CD4-positive, alpha-beta memory T cell (primary cell): ENCODE measurements at places on chromosomes 7 and 10. TPM values are rescaled to one million over a fixed set of nuclear protein-coding genes. Genes with fewer than 3 reads are reported as not detected.

The ZNF282 gene
- total RNA-seq: 20.7 TPM

The FAM25C gene
- not detected for total RNA-seq

The RHBDD2 gene
- 53.2 TPM for total RNA-seq

The COL28A1 gene
- 0.19 TPM for total RNA-seq

The INA gene
- not detected for total RNA-seq

The CCDC146 gene
- total RNA-seq: 16.0 TPM

The PLXNA4 gene
- 0.06 TPM for total RNA-seq

The CLCN1 gene
- total RNA-seq: not detected

- peak overlapping the region; percentile 14 for H3K4me3 ChIP-seq
- peak; percentile 60 for DNase-seq
Measured at GRCh38 chr10:24622781-24623301, 100.8 kb downstream of the ARHGAP21 start.

DNA sequence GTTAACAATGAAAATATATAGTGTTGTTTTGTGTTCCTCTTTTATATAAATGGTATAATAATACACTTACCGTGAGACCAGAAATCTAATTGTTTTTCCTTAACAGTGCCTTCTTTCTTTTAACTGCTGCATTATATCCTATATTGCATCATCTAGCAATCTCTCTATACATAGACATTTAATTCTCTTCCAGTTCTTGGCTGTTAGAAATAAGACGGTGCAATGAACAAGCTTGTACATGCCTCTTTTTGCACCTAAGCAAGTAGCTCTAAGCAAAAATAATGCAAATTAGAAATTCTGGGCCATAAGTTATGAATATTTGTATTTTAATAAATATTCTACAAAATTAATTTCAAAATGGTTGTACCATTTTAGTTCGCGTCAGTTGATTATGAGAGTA, 55.9 kb upstream of the AHR start:
- H3K36me3 ChIP-seq: no peaks in the 10 kb centered on the region
- no peak overlapping the region for H3K4me3 ChIP-seq
- H3K4me1 ChIP-seq: no peaks in the 10 kb centered on the region
- DNase-seq: no peak
- H3K27ac ChIP-seq: no peak overlapping the region
- H3K27me3 ChIP-seq: no peaks in the 10 kb centered on the region

DNA sequence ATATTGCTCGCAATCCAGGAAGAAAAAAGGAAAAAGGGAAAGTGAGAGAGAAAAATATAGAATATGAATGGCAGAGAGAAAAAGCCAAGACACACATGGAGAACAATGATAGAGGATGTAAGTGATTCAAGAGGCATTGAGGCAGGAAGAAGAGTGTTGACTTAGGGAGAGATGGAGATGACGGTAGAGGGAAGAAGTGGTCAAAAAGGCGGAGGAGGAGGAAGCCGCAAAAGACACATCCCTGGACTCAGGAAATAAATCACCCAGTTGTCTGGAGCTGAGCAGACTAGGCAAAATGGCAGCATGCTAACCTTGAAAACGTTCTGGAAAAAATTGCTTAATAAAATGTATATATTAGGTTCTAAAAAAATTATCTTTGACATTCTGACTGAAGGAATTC, 17.7 kb upstream of the GPR37 start:
- no peaks in the 10 kb centered on the region for H3K27me3 ChIP-seq
- no peaks in the 10 kb centered on the region for H3K4me1 ChIP-seq
- no peak for DNase-seq
- no peak overlapping the region for H3K27ac ChIP-seq
- H3K4me3 ChIP-seq: no peak overlapping the region

DNA sequence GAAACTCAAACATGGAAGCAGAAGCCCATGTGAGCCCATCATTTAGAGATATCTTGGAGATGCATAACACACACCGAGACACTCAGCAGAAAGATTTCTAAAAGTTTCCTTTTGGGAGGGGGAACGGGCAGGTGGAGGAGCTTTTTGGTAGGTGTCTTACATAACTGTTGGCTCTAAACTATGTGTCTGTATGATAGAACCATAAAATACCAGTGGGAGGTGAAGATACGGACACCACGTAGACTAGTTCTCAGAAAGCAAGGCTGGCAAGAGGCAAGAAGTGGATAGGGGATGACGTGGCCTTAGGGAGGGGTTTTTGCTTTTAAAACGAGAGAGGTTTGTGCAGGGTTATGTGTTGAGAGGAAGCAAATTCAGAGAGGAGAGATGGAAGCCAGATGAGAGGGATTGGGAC, 36.5 kb downstream of the IL15RA start:
- H3K4me3 ChIP-seq: no peak overlapping the region
- H3K27me3 ChIP-seq: no peaks in the 10 kb centered on the region
- DNase-seq: no peak
- no peak overlapping the region for H3K27ac ChIP-seq
- peaks cover 20% of the 10 kb centered on the region for H3K36me3 ChIP-seq
- H3K4me1 ChIP-seq: no peaks in the 10 kb centered on the region

- H3K27me3 ChIP-seq: no peaks in the 10 kb centered on the region
- peaks cover 4% of the 10 kb centered on the region for H3K36me3 ChIP-seq
- H3K27ac ChIP-seq: no peak overlapping the region
- H3K4me1 ChIP-seq: no peaks in the 10 kb centered on the region
- DNase-seq: no peak
Measured at GRCh38 chr7:133633055-133633454, 380.2 kb downstream of the EXOC4 start.

DNA sequence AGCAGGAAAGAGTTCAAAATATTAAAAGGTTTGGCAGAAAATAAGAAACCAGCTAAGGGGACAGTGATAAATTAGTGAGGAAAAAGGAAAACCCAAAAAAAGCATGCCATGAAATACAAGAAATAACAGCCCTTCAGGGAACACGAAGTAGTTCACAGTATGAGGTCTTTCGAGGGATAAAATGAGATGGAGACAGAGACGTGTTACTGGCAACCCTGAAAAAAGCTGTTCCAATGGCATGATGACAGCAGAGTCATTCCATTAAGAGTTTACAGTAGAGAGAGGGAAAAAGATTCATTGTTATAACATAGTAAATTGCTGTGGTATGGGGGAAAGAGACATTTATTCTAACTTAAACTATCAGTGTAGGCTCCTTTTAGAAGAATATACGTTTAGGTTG, 391.2 kb downstream of the ANKRD7 start:
- H3K4me1 ChIP-seq: no peaks in the 10 kb centered on the region
- H3K27ac ChIP-seq: no peak overlapping the region
- no peak overlapping the region for H3K4me3 ChIP-seq
- no peaks in the 10 kb centered on the region for H3K27me3 ChIP-seq
- no peaks in the 10 kb centered on the region for H3K36me3 ChIP-seq

DNA sequence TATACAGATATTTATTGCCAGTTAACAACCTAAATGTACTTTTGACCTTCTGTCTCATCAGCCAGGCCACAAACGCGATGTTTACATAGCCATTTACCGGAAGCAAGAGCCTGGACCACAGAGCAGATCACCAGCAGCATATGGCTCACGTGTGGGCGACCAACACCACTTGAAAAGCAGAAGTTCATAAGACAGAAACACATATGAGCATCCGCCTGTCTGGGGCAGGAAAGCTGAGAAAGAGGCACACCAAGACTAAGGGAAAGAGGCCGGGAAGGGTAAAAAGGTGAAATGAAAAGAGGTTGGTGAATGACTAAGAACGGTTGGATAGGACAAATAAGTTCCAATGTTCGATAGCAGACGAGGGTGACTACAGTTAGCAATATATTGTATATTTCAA, 1.3 kb downstream of the ABCB1 start:
- H3K27ac ChIP-seq: peak overlapping the region; percentile 33
- peak; percentile 20 for DNase-seq
- peaks cover 3% of the 10 kb centered on the region for H3K27me3 ChIP-seq

- no peaks in the 10 kb centered on the region for H3K27me3 ChIP-seq
- no peaks in the 10 kb centered on the region for H3K4me1 ChIP-seq
- H3K27ac ChIP-seq: no peak overlapping the region
- H3K36me3 ChIP-seq: no peaks in the 10 kb centered on the region
- H3K4me3 ChIP-seq: no peak overlapping the region
- DNase-seq: no peak
Measured at GRCh38 chr10:78892338-78893176, 176.2 kb upstream of the ZMIZ1 start.

GRCh38 chr10:101067356-101068083, 5.7 kb downstream of the KAZALD1 start:
- no peak overlapping the region for H3K27ac ChIP-seq
- H3K4me3 ChIP-seq: peak overlapping the region; percentile 52
- H3K36me3 ChIP-seq: no peaks in the 10 kb centered on the region

- no peak for DNase-seq
- no peaks in the 10 kb centered on the region for H3K27me3 ChIP-seq
- H3K27ac ChIP-seq: no peak overlapping the region
- no peaks in the 10 kb centered on the region for H3K36me3 ChIP-seq
Measured at GRCh38 chr7:27939893-27940292, 199.9 kb downstream of the TAX1BP1 start.

GRCh38 chr10:35218339-35218955, 91.8 kb downstream of the CREM start:
- peaks cover 9% of the 10 kb centered on the region for H3K4me1 ChIP-seq
- no peak overlapping the region for H3K4me3 ChIP-seq

DNA sequence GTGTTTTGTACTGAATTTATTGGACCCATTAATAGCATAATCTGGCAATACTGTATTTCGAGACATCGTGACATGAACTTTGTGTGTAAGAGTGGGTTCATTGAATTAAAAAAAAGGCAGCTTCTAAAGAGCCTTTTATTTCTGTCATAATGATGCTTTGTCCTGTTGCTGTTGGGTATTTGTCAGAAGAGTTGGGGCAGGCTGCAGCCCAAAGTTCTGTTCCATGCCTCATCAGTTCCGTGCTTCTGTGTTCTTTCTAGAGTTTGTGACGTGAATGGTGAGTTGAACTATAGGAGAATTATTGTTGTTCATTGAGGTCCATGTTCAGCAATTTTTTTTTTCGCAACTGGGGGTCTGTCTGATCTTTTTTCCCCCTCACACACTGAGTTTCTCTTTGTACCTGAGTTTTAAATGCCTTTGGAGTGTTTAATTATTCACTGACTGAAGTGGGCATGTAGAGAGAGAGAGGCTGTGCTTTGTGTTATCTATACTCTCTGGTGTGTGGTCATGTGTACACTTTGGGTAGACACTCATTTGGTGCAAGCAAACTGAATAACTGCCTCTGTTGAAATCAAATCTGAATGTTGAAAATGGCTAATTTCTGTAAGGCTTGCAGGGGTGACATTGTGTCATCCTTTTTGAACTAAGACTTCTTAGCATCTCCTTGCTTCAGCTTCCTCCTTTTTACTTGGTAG, 69.8 kb downstream of the ADD3 start:
- H3K36me3 ChIP-seq: no peaks in the 10 kb centered on the region
- H3K27ac ChIP-seq: peak overlapping the region; percentile 59
- DNase-seq: peak; percentile 76
- H3K27me3 ChIP-seq: no peaks in the 10 kb centered on the region

- no peak for DNase-seq
- H3K4me3 ChIP-seq: no peak overlapping the region
- H3K27me3 ChIP-seq: no peaks in the 10 kb centered on the region
- H3K4me1 ChIP-seq: peaks cover 26% of the 10 kb centered on the region
- H3K36me3 ChIP-seq: no peaks in the 10 kb centered on the region
- no peak overlapping the region for H3K27ac ChIP-seq
Measured at GRCh38 chr10:132401401-132402118, 4.6 kb downstream of the PWWP2B start.

GRCh38 chr10:80260295-80261243, 28.9 kb downstream of the MAT1A start:
- peak; percentile 23 for DNase-seq
- H3K4me1 ChIP-seq: no peaks in the 10 kb centered on the region
- no peaks in the 10 kb centered on the region for H3K27me3 ChIP-seq
- H3K27ac ChIP-seq: no peak overlapping the region
- H3K36me3 ChIP-seq: no peaks in the 10 kb centered on the region

DNA sequence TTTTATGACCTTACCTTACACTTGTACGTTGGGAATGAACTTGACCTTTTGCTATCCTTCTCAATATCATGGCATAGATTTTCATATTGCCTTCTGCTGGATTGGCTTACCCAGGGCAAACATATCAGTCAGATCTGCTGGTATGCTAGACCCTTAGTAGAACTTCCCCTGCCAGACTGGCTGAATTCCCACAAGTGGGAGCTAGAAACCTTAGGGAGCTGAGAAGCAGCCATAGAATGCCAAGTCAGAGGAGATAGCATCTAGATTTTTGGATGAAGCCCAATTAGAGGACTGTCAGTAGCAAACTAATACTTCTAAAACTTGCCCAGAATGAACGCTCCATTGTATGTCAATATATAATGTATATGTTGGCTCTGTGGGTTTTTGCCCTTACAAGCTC, 385.0 kb downstream of the NXPH1 start:
- H3K36me3 ChIP-seq: no peaks in the 10 kb centered on the region
- no peaks in the 10 kb centered on the region for H3K27me3 ChIP-seq
- H3K4me3 ChIP-seq: no peak overlapping the region
- H3K4me1 ChIP-seq: no peaks in the 10 kb centered on the region

DNA sequence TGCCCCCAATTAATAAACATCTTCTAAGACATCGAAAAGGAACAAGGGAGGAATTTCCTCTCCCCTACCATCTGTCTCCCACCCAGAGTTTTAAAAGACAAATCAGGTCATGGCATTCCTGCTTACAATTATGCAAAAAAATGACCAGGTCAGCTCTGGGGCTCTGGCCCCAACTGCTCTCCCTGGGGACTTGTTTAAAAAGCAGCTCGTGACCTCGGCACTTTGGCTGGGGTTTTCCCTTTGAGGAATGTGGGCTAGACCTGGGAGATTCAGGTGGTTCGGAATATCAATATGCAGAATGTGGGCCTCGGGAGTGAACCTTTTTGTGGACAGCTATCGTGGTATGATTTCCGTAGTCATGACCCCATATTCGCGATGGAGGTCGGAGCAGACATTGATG, 648 bp upstream of the RADIL start:
- peaks cover 7% of the 10 kb centered on the region for H3K4me1 ChIP-seq
- H3K36me3 ChIP-seq: no peaks in the 10 kb centered on the region
- DNase-seq: no peak
- H3K4me3 ChIP-seq: no peak overlapping the region
- H3K27ac ChIP-seq: no peak overlapping the region

- no peak overlapping the region for H3K27ac ChIP-seq
- DNase-seq: no peak
- H3K4me3 ChIP-seq: no peak overlapping the region
Measured at GRCh38 chr7:108086546-108086945, 43.6 kb downstream of the LAMB4 start.
